Activated T-cell treated with anti-CD3 and anti-CD28 coated beads for 48 hours (primary cell): ENCODE measurements at places on chromosomes 12 and 14.

DNA sequence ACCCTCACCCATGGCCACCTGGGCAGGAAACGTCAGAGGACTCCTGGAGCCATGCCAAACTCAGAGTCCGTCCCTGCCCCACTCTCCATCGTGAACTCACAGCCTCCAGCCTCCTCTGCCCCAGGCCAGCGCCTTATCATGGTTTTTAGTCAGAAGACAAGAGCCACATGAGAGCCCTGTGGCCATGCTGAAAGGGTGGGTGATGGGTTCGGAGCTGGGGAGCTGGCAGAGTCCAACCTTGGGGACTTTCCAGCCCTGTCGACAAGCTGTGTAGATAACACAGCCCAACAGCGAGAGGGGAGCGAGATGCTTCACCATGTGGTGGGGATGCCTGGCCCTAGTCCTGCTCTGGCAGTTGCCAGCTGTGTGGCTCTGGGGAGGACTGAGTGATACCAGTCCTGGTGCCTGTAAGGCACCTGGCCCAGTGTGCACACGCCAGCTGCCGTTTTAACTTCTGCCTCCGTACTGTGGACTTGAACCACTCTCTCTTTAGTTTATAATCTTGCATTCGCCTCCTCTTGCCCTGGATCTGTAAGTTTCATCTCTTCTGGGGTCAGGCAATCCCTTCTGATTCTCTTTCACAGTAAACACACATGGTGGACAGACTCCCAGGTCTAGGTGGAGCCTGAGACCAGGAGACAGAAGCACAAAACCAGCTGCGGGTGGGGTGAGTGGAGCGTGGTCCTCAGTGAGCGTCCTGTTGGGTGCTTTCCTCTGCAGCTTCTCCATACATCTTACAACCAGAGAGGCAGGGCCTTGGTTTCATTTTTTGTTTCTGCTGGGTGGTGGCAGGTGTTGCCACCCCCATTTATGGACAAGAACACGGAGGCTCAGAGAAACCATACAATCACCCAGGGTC is 55.3 kb downstream of the RIN3 start:
- no peak for DNase-seq

GRCh38 chr12:124497658-124498057 is 69.8 kb downstream of the NCOR2 start:
- no peak for DNase-seq

GRCh38 chr14:26593357-26593756 is 4.5 kb downstream of the NOVA1 start:
- DNase-seq, result no peak

DNA sequence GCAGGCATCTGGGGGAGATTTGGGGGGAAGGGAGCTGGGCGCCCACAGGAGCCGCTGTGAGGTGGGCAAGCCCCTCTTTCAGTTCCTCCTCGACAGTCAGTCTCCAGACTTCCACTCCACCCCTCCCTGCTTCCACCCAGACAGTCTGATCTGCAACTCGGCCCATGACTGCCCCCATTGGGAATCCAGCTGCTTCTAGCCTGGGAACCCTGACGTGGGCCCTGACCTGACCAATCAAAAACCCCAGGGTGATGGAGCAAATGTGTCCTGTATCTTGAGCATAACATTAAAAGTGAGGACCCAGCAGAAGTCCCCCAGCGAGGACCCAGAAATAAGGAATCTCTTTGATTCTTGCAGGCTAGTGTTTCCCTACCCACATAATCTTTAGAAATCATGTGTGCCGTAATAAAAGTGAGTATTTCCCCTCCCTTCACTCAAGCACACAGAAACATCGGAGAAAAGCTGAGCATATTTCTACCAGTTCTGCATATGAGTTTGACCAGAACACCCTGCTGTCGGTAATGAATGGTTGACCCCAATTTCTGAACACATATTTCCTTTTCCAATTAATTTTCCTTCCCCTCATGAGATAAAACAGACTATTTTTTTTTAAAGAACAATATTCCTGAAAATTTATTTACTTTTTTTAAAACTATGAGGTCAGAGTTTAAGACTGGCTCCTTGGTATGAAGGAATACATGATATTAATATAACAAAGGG is 6.4 kb downstream of the SSH1 start:
- DNase-seq, result no peak
